ENCODE measurements at places on chromosomes 16 and 17.
A peak's percentile ranks its signal among the peaks of the same experiment; 100 is the strongest.

DNA sequence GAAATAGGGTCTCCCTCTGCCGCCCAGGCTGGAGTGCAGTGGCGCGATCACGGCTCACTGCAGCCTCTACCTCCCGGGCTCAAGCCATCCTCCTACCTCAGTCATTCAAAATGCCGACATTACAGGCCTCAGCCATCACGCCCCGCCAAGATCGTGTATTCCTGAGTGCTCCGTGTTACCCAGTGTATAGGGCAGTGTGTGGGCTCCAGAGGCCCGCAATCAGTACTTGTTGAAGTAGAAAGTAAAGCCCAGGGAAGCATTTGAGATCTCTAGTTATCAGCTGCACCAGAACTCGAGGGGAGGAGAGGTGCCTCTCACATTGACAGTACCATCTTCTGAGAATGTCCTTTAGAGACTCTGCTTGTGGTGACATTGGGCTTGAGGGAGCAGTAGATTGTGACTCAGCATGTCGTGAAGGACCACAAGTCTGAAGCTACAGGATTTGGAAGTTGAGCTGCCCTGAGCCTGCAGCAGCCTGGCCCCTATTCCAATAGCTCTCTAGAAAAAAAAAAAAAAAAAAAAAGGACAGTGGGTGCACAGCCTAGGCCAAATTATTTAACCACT lies 1.1 kb upstream of the PRPSAP1 start:
- no peak for DNase-seq

- no peak for DNase-seq
These were observed 3.2 kb downstream of the NTN1 start for GRCh38 chr17:9024497-9024896.

GRCh38 chr17:7654832-7655540 lies 4.3 kb downstream of the ATP1B2 start:
- no peak for DNase-seq

- DNase-seq = no peak
These were observed 86.9 kb upstream of the CBX4 start for GRCh38 chr17:79926142-79926604.

DNA sequence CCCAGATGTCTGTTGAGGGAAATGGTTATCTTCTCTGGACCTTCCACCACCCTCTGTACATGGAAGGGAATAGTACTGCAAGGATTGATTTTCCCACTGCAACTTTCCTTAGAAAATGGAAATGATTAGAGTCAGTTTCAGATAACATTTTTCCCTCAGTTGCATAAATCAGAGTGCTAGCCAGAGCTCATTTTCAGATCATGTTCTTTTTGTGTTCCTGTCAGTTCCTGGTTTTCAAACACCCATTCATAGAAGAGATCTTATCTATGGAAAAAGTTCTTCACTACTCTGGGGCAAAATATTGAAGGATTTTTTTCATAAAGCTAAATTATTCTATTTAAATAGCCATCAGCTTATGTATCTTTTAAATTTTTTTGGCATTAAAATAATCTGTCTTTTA lies 11.7 kb upstream of the COX10 start:
- no peak for DNase-seq

DNA sequence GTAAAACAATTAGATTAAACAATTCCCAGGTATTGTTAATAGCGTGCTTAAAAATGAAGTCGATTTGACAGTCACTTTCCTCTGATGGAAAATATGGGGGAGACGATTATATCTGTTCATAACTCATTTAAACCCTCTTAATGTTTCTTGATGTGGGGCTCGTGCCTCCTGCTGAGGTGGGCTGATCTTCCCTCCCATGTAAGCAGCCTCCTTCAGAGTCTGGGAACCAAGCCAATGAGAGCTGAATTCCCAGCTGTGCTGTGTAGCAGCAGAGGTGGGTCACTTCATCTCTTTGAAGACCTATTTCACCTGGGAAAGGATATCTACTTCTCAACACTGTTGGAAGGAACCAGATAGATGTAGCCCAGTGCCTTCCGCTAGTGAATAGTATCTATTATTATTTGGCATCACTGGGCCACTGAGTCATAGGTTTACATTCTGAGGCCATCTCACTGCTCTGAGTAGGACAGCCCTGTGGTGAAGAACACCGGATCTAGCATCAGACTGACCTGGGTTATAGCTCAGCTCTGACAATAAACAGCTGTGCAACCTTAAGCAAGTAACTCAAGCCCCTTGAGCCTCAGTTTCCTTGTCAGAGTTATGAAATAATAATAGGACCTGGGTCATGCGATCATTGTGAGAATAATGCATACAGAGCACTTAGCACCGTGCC lies 85.3 kb upstream of the C16orf82 start:
- DNase-seq = no peak

GRCh38 chr17:51646539-51646938 lies 386.2 kb downstream of the UTP18 start:
- no peak for DNase-seq

- DNase-seq = no peak
These were observed 2.0 kb downstream of the AOC3 start for GRCh38 chr17:42853004-42853403.

- no peak for DNase-seq
These were observed 80.3 kb downstream of the TNRC6C start for GRCh38 chr17:78038748-78039288.

DNA sequence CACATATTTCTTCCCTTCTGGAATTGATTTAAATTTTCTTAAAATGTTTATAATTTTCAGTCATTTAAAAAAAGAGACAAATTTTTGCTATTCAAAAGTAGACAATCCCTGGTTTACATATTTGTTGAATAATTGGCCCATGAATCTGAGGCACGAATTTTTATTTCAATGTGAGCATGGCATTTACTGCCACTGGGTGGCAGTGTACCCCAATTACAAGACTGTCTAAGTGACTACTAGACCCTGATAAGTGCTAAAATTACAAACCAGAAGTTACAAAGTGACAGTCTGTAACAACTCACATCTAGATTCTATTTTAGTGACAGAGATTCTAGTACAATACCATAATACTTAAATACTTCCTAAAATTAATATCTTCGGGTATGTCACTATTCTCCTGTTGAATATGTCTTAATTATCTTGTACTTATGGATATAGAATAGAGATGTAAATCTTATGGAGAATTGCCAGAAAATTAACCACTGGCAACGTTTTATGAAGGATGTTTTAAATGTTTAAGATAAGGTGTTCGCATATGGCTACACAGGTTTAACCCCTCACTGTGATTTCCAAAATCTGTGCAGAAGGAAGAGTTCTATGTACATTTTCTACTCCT lies 235.8 kb downstream of the MAP2K4 start:
- DNase-seq = no peak

DNA sequence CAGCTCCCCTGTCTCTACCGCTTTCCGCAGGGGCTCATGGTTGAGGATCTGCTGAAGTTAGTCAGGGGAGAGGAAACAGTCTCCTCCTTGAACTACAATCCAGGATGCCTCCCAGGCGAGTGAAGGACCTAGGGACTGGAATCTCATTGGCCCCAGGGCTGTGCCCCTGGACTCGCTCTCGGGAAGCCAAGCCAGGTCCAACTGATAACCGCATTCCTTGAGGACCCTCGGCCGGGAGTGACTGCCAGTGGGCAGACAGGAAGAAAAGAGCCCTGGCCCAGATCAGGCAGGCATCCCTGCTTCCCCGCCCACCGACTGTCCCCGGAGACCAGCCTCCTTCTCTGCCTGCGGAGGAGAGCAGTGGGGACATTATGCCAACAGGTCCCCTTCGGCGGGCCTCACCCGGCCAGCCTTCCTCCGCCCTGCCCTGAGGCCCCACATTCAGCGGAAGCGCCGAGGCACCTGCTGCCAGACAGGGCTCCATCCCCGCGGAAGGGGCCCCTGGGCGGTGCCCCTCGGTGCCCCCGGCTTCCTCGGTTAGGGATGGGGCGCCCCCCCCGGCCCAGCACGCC lies 776 bp downstream of the LRRC75A start:
- DNase-seq = peak; percentile 19

DNA sequence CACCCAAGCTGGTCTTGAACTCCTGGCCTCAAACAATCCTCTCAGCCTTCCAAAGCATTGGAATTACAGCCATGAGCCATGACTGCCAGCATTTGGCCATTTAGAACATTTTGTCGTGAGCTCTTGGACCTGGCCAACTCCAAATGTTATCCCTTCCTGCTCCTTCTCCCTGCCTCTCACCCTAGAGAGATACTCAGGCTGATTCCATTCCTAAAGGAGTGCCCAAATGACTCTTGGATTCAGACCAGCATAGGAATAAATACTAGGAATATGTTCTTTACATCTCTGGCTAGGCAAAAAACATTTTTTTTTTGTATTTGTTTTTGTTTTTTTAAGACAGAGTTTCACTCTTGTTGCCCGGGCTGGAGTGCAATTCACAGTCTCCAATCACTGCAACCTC lies 15.5 kb downstream of the FZD2 start:
- no peak for DNase-seq

GRCh38 chr16:19573997-19574396 lies 18.5 kb downstream of the VPS35L start:
- no peak for DNase-seq

GRCh38 chr17:39823407-39824054 lies 40.6 kb downstream of the IKZF3 start:
- no peak for DNase-seq

DNA sequence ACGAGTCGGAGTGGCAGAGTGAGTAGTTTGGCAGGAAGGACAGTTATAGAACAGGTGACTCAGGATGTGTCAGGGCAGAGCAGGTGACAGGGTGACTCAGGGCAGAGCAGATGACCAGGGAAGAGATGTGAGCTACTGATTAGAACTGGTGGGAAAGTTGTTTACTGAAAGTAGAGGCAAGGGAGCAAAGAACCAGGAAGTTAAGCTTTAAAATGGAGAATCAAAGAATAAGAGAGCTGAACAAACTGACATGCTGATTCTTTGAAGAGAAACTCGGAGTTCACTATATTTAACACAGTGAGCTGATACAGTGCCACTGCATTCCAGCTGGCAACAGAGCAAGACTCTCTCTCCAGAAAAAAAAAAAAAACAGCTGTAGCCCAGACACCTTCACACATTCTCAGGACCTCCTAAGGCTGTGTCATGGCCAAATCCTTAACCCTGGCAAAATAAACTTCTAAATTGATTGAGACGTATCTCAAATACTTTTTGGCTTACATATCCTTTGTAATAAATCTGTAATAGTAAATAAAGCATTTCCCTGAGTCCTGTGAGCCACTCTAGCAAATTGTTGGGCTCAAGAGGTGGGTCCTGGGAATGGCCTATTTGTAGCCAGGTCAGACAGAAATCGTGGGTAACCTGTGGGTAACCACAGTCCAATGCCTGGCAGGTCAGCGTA lies 12.3 kb upstream of the UBE2I start:
- DNase-seq = no peak

DNA sequence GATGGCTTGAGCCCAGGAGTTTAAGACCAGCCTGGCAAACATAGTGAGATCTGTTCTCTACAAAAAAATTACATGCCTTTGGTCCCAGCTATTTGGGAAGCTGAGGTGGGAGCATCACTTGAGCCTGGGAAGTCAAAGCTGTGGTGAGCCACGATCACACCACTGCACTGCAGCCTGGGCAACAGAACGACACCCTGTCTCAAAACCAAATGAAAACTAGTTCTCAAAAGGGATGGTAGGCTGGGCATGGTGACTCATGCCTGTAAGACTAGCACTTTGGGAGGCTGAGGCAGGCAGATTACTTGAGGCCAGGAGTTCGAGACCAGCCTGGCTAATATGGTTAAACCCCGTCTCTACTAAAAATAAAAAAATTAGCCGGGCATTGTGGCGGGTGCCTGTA lies 31.1 kb downstream of the PPM1D start:
- no peak for DNase-seq

DNA sequence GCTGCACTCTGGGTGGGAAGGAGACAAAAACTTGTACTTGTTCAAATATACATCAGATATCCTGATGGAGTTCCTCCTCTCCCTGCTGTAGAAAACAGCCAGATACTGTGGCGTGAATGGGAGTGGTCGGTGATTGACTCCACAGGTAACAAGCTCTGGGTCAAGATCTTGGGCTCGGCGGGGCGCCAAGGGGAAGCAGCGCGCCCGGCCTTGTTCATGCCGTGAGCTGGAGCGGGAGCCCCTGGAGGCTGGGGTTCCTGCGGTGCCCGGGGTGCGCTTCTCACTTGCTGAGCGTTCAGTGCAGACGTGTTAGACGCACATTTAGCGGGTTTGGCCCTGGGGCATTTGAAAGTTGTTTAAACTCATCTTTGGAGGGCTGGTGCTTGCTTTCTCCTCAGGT lies 44.4 kb downstream of the BANP start:
- no peak for DNase-seq

GRCh38 chr16:74565378-74565777 lies 41.5 kb downstream of the GLG1 start:
- DNase-seq = no peak

DNA sequence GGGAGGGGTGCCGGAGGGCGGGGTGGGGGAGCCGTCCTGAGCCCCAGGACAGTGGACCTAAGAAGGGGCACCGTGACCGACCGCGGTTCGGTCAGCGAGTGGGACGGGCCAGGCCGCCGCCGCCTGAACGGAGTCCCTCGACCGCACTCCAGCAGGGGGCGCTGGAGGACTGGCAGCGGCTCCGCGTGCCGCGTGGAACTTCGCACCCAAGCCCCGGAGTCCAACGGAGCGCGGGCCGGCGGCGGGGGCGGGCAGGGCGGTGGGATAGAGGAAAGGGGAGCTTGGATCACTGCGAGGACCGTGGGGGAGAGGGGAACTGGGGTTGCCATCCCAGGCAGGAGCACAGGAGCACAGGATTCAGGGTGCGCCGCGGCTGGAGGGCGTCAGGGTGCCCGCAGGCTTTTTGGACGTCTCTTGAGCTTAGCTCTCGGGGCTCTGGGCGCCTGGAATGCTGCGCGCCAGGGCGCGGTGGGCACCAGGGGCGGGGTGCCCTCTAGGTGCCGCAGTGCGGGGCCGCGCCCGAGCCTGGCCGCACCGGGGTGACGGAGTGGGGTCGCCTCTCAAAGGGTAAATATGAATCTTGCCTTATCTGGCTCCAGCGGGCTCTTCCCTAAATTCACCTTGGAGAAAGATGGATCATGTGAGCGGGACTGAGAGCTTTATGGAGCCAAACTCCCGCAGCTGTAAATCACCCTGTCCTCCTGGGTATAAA lies 379 bp upstream of the OTOP2 start:
- peak; percentile 72 for DNase-seq

DNA sequence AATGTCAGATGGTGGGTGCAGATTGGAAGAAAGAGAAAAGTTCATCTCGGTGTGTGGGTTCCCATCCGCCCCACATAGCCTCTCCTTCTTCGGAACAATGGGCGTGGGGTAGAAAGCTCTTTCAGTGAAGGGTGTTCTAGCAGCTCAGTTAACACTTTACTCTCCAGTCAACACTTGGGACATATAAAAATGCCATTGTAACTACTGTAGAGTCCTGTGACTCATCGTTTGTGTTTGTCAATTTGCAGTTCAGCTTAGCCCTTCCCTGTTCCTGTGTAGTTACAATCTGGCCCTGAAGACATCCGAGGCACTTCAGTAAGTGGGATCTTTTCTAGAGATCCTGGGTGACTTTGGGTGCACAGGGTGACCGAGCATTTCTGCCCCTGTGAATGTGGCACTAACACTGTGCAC lies 11.5 kb upstream of the CLEC18C start:
- no peak for DNase-seq

GRCh38 chr17:49822829-49823228 lies 25.0 kb downstream of the TAC4 start:
- DNase-seq = no peak
